ENCODE measurements at places on chromosomes 16 and 17. TPM values are rescaled to one million over a fixed set of nuclear protein-coding genes. Genes with fewer than 3 reads are reported as not detected.

- peak; percentile 89 for DNase-seq
Measured at GRCh38 chr16:82152641-82153112, 17.3 kb downstream of the MPHOSPH6 start.

The MT1H gene
- not detected for total RNA-seq

The PLCD3 gene
- 189 TPM for total RNA-seq

DNA sequence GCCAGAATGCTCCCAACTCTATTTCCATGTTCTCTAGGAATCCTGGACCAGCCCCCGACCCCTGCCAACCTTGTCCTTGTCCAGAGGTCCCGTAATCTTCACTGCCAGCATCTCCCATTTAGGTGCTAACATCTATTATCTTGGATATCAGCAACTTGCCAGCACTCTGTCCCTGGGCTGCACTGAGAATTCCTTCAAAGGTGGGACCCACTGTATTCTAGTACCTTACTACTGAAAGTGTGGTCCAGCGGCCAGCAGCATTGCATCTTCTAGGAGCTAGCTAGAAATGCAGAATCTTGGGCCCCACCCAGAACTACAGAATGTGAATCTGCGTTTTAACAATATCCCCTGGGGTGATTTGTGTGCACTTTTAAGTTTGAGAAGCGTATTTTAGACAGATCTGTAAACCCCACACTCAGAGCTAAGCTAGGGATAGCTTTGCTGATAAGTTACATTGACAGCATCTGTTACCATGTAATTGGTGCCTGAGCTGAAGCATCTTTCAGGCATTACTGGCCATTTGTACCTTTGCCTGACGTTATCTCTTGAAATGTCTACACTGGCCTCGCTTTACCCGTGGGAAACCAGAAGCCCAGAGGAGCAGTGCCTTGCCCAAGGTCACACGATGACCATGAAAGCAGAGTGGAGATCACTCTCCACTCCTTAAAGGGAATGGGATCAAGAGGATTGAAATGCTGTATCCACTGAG, 8.3 kb downstream of the ABAT start:
- no peak for DNase-seq

- no peak for DNase-seq
Measured at GRCh38 chr17:21467739-21468490, 91.8 kb downstream of the KCNJ12 start.

- no peak for DNase-seq
Measured at GRCh38 chr17:64164596-64165285, 34.8 kb upstream of the ERN1 start.

- peak; percentile 75 for DNase-seq
Measured at GRCh38 chr17:38870259-38871165, 654 bp downstream of the LASP1 start.

The GRAP gene
- total RNA-seq: 0.02 TPM

GRCh38 chr17:55598495-55598894, 87.2 kb upstream of the SMIM36 start:
- no peak for DNase-seq

The ZG16 gene
- total RNA-seq: not detected

DNA sequence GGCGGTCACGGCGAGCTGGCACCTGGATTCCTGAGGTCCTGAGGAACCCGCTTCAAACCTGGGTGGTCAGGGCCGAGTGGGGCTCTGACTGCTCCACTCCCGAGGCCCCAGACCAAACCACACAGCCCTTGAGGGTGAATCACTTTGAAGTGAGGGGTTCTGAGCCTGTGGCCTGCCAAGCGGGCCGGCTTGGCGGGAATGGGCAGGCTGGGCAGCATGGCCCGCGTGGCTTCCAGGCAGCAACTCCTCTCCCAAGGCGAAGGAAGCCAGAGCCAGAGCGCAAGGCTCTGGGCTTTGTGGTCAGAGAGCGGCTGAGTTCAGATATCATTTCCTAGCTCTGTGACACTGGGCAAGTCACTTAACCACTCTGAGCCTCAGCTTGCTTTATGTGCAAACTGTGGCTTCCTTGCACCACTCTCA, 42.7 kb downstream of the CMIP start:
- no peak for DNase-seq

The CLEC16A gene
- total RNA-seq: 17.3 TPM

The IST1 gene
- 163 TPM for total RNA-seq

The PSMD12 gene
- 59.4 TPM for total RNA-seq

The NOB1 gene
- total RNA-seq: 21.0 TPM

- peak; percentile 68 for DNase-seq
Measured at GRCh38 chr17:76204277-76204676, 36.0 kb downstream of the RNF157 start.

- DNase-seq: no peak
Measured at GRCh38 chr17:42989141-42989540, 8.8 kb downstream of the RUNDC1 start.

- DNase-seq: no peak
Measured at GRCh38 chr16:57999971-58000705, at the start of gene ZNF319. Gene ZNF319, minus strand, starts transcription at chr16:58000672. Its CDS starts 2,407 bp downstream, at chr16:57998265.

The C1QTNF1 gene
- total RNA-seq: 6.5 TPM

DNA sequence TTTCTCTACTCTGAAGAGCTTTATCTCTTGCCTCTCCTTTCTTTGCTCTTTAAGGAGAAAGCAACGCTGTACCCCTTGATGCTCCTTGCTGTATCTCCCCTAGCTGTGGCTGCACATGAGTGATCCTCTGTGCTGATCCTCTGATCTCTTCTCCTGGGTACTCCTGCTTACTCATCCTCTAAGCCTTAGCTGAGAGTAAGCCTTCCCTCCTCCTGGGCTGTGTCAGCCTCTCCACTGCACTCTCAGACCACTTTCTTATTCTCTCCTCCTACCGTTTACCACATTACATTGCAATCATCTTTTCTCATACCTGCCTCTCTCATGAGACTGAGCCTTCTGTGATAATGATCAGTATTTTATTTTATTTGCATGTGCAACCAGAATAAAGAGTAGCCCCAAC, 25.1 kb downstream of the SOX9 start:
- peak; percentile 35 for DNase-seq

- DNase-seq: no peak
Measured at GRCh38 chr17:60095381-60095780, 16.7 kb upstream of the HEATR6 start.

GRCh38 chr17:8872036-8872704, 4.7 kb upstream of the PIK3R6 start:
- no peak for DNase-seq

GRCh38 chr16:8739989-8740704, 57.3 kb downstream of the TMEM186 start:
- DNase-seq: no peak

DNA sequence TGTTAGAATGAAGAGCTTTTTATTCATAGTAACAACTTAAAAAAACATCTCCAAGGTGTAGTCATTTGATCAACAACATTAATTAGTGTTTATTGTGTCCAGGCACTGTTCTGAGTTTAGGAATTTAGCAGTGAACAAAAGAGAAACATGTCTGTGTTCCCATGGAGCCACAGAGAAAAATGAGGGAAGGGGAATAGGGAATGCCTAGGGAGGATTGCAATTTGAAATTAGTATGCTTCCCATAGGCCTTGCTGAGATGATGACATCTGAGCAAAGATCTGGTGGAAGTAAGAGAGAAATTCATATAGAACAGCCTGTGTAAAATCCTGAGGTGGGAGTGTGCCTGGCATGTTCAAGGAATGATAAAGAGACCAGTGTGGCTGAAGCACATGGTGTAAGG, 318.0 kb downstream of the BCAS3 start:
- no peak for DNase-seq

The ARHGDIG gene
- total RNA-seq: 1.1 TPM

- no peak for DNase-seq
Measured at GRCh38 chr16:11386791-11387546, 41.7 kb downstream of the RMI2 start.

The USH1G gene
- total RNA-seq: not detected

The FUS gene
- 26.9 TPM for total RNA-seq
